ENCODE measurements at places on chromosomes 1 and 21. TPM values are rescaled to one million over a fixed set of nuclear protein-coding genes. Genes with fewer than 3 reads are reported as not detected.

- DNase-seq: no peak
These were observed 4.6 kb downstream of the MAB21L3 start for GRCh38 chr1:116115476-116116439.

DNA sequence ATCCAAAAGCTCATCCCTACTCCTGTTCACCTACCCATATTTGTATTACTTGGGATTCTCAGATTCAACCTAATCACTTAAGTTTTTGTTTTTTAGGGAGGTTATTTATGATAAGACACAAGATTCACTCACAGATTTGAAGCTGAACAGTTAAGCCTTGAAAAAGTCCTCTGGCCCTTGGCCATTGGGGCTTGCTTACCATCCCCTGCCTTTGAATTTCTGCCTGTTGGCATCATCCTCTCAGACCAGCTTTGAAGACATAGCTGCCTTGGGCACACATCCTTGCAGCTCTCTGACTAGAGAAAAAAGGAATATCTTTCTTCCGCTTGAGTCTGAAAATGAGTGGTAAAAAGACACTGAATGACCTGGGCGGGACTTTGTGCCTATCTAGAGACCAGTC lies 41.8 kb upstream of the RALGPS2 start:
- no peak for DNase-seq

DNA sequence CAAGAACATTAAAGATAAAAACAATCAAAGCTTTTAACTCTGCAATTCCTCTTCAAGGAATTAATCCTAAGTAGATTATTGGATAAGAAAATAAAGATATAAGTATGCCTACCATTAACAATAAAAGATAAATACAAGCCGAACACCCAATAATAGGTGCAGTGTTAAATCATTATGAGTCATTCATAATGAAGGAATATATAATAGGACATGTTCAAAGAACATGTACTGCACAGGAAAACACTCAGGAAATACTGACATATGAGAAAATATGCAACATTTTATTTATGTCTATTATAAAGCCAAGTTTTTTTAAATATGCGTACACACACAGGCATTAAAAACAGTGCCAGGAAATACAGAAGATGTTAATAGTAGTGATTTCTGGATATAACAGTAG lies 11.1 kb upstream of the EXO1 start:
- no peak for DNase-seq

Gene RGS8
- 0.03 TPM for total RNA-seq

Gene LMX1A
- not detected for total RNA-seq

Gene GPR52
- total RNA-seq: 7.3 TPM

Gene ST6GALNAC5
- 45.8 TPM for total RNA-seq

All from lung (tissue), 17 donors.